ENCODE measurements at places on chromosomes 5 and 9.

DNA sequence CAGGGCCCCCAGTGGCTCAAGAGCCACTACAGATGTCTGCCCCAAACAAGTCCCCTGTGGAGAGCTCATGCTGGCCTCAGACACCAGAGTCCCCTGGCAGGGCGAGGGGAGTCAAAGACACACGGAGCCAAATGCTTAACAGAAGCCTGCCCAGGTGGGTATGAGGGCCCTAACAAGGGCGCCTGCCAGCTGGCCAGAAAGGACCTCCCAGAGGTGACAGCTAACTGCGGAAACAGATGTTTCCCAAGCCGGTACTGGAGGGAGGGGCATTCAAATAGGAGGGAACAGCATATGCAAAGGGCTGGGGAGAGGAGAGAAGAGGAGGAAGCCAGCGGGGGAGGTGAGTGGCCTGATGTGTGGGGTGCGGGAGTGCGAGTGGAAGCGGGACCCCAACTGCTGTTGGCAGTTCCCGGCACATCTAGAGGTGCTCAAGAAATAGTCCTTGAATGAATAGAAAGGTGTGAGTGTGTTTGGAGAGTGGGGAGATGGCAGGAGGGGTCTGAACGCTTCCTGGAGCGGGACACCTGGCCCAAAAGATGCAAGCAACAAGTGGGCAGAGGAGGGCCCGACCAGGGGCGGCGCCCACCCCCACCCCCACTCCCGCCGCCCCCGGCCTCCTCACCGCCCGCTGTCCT is 824 bp downstream of the MXD3 start:
- DNase-seq = peak; percentile 71

DNA sequence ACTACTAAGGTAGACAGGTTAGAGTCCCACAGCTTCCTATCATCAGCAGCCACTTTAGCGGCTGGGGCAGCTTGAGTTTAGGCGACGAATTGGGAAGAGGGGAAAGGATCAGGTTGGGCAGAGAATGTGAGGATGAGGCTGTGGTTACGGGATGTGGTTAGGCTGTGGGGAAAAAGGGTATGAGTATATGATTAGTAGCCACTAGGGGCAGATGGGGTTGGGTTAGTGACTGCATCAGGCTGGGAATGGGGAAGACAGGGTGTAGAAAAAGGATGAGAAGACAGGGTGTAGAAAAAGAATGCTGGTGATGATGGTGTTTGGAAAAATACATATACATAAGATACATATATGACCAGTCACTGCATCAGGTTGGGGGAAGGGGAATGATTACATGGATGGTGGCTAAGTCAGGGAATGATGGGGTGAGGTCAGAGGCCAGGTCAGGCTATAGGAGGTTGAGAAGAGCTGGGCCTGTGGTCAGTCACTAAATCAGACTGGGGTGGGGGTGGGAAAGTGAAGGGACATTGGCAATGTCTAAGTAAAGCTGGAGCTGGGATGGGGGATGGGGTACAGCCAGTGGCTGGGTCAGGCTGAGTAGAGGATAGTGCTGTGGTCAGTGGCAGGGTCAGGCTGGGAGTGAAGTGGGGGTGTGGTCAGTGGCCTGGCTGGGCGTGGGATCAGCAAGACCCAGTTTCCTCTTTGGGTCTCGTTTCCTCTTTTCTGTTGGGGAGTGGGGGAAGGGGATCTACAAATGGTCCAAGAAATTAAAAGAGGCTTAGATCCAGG is 2.1 kb downstream of the TLN1 start:
- peak; percentile 62 for DNase-seq

DNA sequence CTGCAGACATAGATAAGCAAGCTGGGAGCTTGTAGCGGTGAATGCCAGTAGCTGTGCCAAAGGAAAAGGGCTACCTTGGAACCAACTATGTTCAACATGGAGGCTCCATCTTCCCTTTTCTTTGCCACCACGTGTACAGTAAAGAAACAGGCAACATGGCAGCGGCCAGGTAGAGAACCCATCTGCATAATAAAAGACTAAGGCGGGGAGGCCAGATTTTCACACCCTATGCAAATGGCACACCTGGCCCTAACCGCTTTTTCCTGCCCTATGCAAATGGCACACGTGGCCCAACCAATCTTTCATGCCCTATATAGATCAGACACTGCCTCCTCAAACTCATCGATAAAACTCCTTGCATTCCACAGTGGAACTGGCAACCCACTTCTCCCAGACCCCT is 477.5 kb upstream of the EDIL3 start:
- DNase-seq = no peak

GRCh38 chr9:74275872-74276508 is 221.1 kb upstream of the RORB start:
- DNase-seq = no peak

DNA sequence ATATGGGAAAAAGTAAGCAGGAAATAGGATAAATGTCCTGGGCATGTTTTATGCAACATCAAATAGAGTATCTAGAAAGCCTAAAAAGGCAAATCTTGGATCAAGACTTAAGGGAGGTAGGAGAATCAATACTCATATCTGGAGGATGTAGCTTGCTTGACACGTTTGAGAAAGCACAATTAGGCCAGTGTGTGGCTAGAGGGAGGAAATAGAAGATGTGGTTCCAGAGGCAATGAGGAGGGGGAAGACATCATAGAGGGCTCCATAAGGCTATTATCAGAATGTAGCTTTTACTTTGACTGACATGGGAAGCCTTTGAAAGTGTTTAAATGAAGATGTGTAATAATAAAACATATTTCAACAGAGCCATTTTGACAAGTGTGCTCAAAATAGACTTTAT is 200.7 kb upstream of the CDH12 start:
- no peak for DNase-seq

DNA sequence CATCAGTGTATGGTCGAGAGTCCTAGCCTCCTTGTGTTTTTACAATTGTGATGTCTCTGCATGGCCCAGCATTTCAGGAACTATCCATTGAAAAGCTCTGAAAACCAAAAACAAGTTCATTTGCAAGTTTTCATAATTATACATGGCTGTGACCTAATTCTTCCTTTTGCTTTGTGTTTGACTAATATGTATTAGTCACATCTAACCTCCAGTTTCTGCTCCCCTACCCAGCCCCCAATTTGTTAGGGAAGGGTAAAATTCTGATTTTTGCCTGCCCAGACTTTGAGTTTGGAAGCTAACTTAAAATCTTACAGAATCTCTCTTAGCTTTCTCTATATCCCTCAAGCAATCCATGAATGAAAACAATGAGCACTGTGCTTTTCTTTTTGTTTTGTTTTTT is 128.2 kb upstream of the SEMA6A start:
- DNase-seq = no peak

DNA sequence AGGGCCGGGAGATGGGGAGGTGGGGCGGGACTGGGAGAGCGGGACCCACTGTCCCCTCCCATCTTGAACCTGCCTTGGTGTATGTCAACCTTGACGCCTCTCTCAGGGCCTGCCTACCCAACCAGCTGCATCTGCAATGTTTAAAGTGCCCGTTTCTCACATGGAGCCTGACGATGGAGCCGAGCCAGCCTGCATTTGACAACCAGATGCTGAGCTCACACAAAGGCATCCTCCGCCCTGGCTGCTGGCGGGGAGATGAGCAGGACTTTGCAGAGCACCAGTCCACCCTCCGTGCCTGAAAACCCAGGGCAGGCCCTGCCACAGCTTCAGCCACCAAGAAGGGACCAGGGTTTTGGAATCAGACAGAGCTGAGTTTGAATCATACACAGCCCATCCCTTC is 141.1 kb upstream of the SMIM23 start:
- no peak for DNase-seq

DNA sequence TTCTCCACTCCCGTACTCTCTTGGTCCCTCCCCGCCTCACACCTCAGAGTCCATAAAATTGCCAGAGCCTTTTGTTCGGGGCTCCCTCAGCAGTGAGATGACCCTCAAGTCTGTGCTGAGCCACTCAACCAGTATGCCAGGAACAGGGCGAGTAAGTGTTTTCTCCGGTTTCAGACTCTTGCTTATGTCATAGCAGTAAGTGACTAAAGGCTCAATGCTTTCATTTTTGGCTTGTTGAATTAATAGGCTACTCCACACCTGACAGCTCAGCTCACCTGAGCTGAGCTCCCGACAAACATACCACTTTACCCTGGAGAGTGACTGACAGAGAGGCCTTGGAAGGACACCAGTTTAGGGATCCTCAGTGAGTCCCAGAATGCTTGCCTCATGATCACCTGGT is 30.5 kb downstream of the PCSK1 start:
- DNase-seq = no peak

- peak; percentile 66 for DNase-seq
Observed at GRCh38 chr9:6049798-6050197, 34.4 kb upstream of the RANBP6 start.

DNA sequence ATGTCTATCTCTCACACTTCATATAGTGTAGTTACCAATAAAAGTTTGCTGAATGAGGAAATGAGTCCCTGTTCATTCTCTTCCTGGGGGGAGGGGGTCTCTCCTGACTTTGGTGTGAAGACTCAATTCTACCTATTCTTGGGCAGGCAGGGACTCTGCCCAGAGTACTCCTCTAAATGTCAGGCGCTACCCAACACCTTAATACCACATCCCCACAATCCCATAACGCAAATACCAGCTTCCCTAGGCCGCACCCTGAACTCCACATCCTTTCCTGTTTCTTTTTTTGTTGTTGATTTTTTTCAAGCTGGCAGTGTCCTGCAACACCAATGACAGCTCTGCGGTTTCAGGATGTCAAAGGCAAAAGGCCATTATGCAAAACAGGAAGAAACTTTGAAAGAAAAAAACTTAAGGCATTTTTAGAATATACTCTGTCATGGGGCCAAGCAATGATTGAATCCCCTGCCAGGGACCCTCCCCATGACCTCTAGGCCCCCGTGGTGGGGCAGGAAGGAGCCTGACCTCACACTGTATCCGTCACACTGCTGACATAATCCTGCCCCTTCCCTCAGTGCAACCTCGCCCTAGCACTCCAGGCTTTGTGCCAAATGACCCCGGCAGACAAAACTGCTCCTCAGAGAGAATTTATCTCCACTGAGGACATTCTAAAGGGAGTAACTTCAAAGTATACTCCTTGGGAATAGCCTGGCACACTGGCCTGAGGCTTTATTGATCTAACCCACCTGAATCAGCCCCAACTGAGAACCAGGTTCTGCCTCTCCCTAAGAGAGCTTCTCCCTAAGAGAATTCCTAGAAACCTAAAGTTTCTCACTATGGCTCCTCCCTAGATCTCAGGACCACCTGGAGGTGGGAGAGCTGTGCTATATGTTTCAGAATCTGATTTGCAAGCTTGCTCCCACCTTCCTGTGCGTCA is 8.0 kb downstream of the B4GALT1 start:
- DNase-seq = no peak

- no peak for DNase-seq
Observed at GRCh38 chr5:54401515-54401914, 54.0 kb upstream of the HSPB3 start.

- no peak for DNase-seq
Observed at GRCh38 chr5:139822553-139823425, 27.2 kb downstream of the PSD2 start.

DNA sequence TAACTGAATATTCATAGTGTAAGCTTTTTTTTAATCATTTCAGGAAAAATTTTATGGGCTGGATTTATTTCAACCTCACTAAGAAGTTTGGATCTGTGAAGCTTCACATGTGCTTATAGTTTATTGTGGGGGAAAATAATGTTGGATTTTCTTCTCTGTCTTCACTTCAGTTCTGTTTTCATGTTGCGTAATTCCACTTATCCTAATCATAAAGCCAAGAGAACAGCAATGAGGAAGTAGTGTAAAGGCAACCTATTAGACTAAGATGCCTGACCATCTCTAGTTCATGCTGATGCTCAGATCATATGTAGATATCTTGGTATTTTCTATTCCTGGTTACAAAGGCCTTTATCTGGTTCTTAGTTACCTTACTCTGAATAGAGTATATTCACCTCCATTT is 50.0 kb downstream of the CD180 start:
- DNase-seq = no peak

DNA sequence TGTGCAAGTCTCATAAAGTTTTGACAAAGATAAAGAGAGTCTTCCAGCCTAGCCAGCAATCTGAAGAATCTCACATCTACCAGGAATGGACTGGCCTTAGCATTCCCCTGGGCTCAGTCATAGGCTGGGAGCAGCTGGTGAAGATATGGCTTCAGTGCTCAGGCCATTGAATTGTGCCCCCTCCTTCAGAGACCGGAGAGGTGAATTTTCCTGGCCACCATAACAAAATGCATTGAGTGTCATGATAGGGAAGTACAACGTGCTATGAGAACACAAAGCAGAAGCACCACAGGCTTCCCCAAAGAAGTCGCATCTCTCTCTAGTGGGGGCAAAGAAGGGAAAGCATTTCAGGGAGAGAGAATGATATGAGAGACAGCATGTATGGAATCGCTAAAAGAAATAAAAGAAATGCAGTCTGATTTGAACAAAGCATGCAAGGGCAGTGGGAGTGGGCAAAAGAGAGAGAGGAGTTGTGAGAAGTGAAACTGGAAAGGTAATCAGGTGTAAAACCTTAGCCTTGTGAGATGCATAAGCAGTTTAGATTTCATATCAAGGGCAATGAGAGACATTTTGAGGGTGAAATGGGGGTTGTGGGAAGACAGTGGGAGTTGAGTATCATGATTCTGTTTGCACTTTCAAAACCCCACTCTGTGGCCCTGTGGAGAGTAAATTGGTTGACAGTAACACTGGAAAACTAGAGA is 57.1 kb upstream of the NMUR2 start:
- DNase-seq = peak; percentile 21

GRCh38 chr5:61275841-61276240 is 56.2 kb upstream of the ZSWIM6 start:
- no peak for DNase-seq

GRCh38 chr9:121197132-121197531 is 4.5 kb downstream of the RAB14 start:
- DNase-seq = no peak

DNA sequence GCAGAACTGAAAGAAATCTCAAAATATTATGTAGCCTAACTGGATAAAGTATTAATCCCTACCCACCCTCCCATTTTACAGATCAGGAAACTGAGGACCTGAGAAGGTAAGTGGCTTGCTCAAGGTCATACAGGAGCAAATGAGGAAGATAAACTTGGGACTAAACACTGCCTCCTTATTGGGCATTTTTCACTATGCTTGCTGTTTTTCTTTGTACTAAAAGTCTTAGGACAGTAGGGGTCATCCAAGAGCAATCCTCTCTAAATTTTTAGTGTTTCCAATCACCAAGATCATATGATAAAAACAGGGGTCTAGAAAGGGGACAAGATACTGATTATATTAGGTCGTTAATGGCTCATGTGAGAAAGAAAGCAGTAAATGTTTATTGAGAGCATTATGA is 80.8 kb downstream of the RORB start:
- no peak for DNase-seq

GRCh38 chr5:150853561-150853960 is 7.2 kb downstream of the IRGM start:
- no peak for DNase-seq

GRCh38 chr9:126516936-126517832 is 96.5 kb upstream of the LMX1B start:
- peak; percentile 30 for DNase-seq

- no peak for DNase-seq
Observed at GRCh38 chr5:38347040-38347763, 88.8 kb downstream of the EGFLAM start.

DNA sequence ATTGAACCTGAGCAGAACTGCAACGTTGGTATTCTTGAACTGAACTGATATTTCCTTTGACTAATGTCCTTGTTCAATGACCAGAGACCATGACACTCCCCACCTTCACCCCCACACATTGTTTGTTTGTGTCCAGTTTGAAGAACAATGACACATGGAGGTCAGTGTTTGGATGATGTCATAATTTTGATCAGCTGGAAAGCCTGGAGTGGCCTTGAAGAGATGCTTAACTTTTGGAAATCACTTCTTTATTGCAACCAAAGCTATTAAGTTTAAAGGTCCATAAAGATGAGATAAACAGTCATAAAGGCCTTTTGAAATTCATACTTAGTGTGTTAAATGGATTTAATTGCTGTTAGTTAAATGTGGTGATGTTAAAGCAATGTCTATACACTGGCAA is 92.7 kb downstream of the TMC1 start:
- DNase-seq = no peak

Data from germinal center (tissue), 1 donor.